Smooth muscle cell of the brain vasculature (primary cell): ENCODE measurements at places on chromosomes 7 and 10.

- no peak for DNase-seq
Measured at GRCh38 chr10:24889639-24890038, 62.8 kb downstream of the PRTFDC1 start.

- DNase-seq: no peak
Measured at GRCh38 chr10:91313796-91314485, 93.5 kb downstream of the PCGF5 start.

- no peak for DNase-seq
Measured at GRCh38 chr10:129631006-129631405, 164.0 kb downstream of the MGMT start.

- DNase-seq: no peak
Measured at GRCh38 chr7:4724648-4725013, 42.5 kb downstream of the FOXK1 start.

GRCh38 chr10:102230264-102230860 lies 4.3 kb downstream of the ELOVL3 start:
- peak; percentile 26 for DNase-seq

DNA sequence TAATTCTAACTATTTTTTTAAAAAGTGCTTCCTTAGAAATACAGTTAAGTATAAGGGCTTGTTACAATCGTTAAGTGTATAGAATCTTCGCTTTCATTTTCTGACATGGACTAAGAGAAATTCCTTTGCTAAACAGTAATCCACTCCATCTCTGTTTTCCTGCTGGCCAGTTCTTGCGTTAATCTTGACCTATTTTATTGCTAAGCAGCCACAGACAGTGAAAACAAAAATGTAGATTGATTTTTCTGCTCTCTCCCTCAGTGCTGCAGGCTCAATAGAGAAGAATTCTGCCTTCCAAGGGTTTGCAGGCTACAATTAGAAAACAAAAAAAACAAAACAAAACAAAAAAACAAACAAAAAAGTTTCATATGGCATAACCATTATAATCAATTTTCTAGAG lies 310.4 kb upstream of the ADARB2 start:
- no peak for DNase-seq

- no peak for DNase-seq
Measured at GRCh38 chr10:35339942-35340341, 3.6 kb downstream of the CCNY start.
